ENCODE measurements at places on chromosomes 1 and 21.

DNA sequence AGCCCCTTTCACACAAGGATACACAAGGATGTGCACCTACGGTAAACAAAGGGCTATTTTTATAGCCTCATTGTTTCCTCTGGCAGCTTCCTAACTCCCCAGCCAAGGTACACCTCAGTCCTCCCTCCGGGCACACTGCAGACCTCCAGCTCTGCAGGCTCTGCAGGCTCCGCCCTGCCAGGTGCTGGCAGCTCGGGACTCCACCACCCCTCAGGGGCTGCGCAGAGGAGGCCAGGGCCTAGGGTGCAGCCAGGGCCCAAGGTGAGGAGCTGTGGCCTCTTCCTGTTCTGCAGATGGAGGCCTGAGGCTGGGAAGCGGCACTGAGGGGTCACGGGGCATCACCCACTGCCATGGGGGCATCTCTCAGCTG is 19.8 kb upstream of the CLSTN1 start:
- no peak for DNase-seq

DNA sequence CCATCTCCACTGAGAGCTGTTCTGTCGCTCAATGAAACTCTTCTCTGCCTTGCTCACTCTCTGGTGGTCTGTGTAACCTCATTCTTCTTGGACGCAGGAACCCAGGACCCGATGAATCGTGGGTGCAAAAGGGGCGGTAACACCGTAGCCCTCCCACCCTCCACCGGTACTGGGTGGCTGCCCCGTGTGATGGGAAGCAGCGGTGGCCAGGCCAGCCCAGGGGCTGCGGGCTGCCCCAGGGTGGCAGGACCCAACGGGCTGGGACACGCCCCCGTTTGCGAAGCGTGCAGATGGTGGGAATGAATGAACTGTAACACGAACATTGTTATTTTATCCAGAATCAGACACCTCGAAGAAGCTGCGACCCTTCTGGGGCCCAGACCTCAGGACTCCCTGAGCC is 92.3 kb upstream of the BACE2 start:
- DNase-seq: no peak

DNA sequence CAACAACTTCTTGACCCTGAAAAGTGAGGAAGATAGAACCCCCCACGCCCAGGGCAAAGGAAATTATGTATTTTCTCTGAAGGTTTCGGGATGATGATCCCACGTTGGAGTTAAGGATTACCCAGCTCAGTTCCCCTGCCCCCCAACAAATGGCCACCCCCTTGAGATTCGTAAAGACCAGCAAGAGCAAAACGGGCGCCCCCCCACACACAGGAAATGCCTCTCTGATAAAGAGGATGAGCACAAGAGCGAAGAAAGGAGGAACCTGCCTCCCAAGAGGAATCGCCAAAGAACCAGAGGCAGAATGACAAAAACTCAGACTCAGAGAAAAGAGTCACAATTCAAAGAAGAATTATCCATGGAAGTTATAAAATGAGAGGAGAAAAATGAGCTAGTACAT is 576.9 kb downstream of the MATN1 start:
- DNase-seq: peak; percentile 23

DNA sequence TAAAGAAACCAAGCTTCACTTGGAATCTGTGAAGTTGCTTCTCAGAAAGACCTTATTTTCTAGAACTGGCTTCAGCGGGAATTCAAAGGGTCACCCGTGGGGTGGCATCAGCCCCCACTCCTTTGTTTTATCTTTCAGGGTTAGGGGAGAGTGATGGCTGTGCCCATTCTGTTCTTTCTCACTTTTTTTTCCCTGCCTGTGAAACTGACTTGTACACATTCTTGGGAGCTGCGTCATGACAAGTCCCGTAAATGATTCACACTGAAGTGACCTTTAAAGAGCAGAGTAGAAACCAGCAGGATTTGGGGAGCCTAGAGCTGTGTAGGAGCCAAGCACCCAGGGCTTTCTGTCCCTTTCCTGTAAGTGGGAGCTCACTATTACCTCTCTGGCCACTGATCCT is 43.8 kb downstream of the SLC44A3 start:
- DNase-seq: no peak

GRCh38 chr1:224378855-224379631 is 22.4 kb downstream of the CNIH4 start:
- peak; percentile 20 for DNase-seq

- no peak for DNase-seq
Measured at GRCh38 chr1:243260221-243260880, 4.5 kb downstream of the SDCCAG8 start.

DNA sequence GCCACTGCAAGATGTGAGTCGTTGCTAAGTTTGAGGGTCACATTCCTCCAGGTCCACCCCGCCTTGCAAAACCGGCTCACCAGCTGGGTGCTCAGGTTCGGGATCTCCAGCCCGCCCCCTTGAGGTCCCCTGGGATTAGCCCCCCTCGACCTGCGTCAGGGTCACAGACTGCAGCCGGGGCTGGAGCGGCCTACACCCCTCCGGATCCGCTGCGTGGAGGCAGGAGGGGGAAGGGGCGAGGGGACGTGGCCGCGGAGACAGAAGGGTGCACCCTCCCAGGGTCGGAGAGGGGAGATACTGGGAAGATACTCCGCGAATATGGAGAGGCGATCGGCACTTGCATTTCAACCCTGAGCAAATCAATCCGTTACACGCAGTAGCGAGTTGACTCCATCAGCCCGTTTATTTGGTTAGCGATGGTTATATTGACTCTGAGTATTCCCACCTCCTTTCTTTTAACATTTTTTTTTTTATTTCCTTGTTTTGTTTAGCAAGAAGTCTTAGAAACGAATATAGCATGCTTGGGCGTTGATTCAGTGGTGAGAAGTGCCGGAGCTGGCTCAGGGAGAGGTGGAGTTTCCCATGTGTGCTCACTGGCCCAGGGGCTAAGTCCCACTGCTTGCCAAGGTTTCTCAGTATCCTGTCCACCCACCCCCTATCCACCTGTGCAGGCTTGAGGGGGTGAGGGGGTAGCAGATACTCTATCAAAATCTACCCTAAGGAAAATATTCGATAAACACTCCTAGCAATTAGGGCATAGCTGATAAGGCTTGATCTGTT is 997 bp downstream of the IFNAR2 start:
- DNase-seq: peak; percentile 71

GRCh38 chr21:32826329-32827167 is 55.0 kb upstream of the PAXBP1 start:
- DNase-seq: peak; percentile 59

GRCh38 chr21:31305888-31306287 is 38.2 kb downstream of the TIAM1 start:
- DNase-seq: no peak

DNA sequence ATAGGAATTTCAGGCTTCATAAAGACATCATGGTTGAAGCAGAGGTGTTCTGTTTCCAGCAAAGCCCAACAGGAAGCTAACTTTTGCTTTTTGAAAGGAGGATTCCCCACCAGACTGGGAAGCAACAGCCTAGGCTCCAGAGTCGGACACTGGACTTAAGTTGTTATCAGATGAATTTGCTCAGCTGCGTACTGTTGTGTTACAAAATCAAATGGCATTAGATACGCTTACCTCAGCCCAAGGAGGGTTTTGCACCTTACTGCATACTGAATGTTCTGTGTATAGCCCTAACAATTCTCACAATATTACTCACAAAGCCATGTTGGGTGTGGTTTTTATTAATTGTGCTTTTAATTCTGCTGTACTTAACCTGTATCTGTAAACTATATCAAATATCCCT is 547 bp upstream of the CHIA start:
- no peak for DNase-seq

DNA sequence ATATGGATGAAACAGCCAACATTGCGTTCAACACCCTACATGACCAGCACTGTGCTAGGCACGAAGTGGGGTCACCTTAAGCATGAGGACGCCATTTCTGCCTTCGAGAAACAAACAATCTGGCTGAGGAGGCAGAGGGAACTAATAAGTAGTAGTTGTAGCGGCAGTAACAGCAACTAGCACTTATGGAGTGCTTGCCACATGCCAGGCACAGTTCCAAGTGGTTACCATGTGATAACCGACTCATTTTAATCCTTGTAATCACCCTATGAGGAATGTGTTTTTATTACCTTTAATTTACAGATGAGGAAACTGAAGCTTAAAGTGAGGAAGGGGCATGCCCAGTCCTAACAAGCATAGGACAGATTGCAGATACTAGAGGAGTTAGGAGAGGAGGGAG is 33.7 kb downstream of the KCND3 start:
- DNase-seq: no peak

DNA sequence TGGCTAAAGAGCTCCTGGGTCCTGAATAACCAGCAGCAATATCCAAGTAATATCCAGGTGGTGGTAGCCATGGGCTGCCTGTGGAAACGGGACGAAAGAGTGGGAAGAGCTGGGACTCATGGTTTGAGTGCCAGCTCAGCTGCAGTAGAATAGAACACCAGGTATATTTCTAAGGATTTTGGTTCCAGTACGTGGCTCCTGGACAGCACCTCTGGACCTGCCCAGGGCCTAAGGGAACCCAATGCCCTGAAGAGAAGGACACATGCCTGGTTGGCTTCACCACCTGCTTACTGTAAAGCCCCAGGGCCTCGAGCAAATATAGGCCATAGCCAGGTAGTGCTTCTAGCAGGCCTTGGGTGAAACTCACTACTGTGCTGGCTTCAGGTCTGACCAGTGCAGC is 566.7 kb downstream of the KIF26B start:
- no peak for DNase-seq

- peak; percentile 71 for DNase-seq
Measured at GRCh38 chr1:44677201-44677766, 2.8 kb downstream of the ARMH1 start.

- no peak for DNase-seq
Measured at GRCh38 chr21:43279578-43279894, 110.7 kb downstream of the CRYAA start.

Measured in inflammatory macrophage treated with lipopolysaccharide for 1 hour (primary cell).